ENCODE measurements at places on chromosomes 11 and 22.

DNA sequence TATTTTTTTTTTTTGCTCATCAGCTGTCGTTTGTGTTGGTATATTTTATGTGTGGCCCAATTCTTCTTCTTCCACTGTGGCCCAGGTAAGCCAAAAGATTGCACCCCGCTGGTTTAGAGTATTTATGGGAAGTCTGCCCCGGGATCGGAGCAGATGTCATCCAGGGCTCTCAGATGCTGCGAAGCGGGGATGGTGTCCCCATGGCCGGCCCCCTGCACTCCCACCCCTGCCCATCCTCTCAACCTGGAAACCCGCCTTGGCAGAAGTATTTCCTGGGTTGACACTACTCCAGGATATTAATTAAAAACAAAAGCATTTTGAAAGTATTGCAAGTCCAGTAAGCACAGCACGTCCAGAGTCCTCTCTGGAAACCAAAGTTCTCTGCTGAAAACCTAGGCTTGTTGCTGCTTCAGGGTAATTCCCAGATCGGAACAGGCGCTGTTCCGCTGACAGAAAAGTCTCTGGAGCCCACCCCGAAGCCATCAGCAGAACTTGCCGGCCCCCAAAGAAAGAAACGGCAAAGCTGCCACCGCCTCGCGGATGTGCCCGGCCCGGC, 833 bp downstream of the SCUBE2 start:
- no peak for DNase-seq

- DNase-seq, result no peak
These were observed 81.6 kb downstream of the PDHX start for GRCh38 chr11:34997952-34998528.

DNA sequence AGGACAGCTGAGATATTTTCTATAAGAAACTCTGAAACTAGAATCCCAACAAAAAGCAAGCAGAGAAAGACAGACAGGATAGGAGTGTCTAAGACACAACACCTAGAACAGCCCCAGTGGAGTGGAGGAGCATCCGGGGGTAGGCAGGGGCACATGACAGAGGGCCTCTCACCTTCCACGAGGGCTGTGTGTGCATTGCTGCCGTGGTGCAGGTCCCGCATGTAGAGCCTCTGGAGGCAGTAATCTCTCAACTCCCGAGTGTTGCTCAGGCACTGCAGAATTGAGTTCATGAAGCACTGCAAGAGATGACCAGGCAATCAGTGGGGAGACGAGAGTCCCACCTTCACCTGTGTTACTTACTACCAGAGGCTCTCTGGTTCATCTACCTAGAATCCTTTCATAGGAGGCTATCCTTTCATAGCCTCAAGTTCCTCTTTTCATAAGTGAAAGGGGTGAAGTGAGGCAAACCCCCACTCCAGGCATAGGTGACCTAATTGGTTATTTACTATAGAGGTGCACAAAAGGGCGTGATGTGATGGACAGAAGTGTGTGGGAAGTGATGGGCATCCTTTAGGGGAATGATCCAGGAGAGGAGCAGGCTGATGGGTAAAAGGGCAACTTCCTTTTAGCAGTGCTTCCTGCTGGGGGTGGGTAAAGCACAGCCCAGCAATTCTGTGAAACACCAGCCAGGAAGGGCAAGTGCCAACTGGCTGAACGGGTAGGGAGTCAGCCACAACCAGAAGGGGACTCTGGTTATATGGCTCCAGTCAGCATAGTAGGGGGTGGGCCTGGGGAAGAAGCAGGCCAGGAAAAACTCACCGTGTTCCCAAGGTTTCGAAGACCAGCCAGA, 13.1 kb upstream of the MFRP start:
- DNase-seq, result no peak

GRCh38 chr11:79170321-79170720, 270.5 kb downstream of the TENM4 start:
- no peak for DNase-seq

DNA sequence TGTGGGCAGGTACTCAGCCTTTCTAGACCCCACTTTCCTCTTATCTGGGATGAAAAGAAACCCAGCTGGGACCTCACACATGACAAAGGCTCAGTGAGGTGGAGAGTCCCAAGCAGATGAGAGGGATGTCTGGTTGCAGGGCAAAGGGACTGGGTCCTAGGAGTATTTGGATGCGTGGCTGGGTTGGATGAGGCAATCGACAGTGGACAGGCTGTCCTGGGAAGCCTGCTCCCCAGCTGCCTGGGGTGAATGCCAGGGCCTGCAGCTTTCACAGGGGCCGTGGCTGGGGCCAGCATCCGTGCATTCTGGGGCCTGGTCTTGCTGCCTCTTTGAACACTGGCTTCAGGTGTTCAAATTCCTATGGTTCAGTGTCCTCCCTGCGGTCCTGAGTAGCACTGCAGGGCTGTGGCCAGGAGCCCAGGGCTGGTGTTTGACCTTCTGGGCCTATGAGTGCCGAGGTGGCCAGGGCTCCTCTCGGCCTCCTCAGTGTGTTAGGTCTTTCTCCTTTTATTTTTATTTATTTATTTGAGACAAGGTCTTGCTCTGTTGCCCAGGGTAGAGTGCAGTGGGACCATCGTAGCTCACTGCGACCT, 65.3 kb downstream of the MCM5 start:
- DNase-seq, result no peak

DNA sequence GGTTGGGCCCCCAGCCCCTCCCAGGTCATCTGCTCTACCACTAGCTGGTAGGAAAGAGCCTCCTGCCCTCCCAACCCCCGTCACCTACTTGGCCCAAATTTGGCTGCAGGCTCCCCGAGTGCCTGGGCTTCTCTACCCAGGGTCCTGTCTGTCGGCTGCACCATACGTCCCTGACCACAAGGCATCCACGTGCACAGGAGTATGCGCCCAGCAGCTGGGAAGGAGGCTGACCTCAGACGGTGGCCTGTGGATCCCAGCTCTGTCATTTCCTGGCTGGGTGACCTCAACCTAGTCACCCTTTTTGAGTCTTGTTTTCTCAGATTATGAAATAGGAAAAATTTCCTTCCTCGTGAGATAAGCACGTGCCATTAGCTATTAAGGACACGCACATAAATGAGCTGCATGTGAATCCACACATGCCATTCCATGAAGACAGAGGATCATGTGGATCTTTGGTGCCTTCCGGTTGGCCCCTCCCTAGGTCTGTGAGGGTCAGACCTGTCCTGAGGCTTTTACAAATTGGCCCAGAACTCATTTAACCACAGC, 13.7 kb downstream of the CYB561A3 start:
- no peak for DNase-seq

DNA sequence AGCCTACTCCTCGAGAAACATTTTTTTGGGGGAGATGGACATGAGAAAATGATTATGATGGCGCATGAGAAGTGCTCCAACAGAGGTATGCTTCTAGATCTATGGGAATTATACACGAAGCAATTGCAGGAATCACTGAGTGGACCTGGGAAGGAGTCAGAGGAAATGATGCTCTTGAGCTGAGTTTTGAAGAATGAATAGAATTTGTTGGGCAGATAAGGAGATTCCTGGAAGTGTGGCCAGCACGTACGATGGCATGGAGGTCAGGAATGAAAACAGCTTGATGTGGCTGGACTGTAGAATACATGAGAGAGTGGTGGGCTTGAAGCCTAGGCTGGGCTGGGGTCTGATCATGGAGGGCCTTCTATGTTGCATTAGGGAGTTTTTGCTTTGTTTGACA, 31.7 kb downstream of the ADAMTS15 start:
- DNase-seq, result no peak

GRCh38 chr11:84685976-84686375, 941.2 kb downstream of the DLG2 start:
- no peak for DNase-seq

- no peak for DNase-seq
These were observed 65.1 kb downstream of the C11orf65 start for GRCh38 chr11:108402241-108402640.

DNA sequence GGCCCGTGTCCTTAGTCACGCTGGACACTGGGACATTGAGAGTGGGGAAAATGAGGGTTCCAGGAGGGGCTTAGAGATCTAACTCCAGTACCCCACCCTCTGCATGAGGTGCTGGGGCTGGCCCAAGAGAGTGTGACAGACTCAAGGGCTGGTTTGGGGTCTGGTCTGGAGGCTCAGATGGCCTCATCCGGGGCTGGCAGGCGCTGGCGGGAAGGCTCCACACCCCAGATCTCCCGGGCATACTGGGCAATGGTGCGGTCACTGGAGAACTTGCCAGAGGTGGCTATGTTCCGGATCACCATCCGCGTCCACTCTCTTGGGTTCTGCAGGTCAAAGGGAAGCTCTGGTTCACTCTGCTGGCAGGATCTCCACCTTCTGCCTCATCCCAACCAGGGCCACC, 2.5 kb upstream of the RASGRP2 start:
- DNase-seq, result no peak

GRCh38 chr22:19122752-19123492, 710 bp upstream of the DGCR2 start:
- DNase-seq, result no peak

DNA sequence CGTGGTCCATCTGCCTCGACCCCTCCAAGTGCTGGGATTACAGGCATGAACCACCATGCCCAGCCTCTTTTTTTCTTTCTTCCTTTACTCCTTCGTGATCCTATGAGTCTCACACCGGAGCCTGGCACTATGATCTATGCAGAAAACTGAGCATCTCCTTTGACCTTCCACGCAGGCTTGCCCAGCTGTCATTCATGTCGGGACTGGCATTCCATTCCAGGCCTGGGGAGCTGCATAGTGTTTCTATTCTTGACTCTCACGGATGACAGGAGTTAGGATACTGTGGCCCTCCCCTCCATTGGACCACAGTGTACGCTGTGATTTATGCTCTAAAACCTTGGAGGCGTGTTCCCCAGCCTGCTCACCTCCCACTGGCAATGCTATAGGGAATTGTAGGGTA, 611.8 kb downstream of the BRD1 start:
- DNase-seq, result no peak

GRCh38 chr11:34640050-34640923, 19.4 kb downstream of the EHF start:
- no peak for DNase-seq

Measured in activated naive CD4-positive, alpha-beta T cell treated with anti-CD3 and anti-CD28 coated beads, Interleukin-2, amount 10 ng/mL, durations not matched to agents 7 days and 5 days (primary cell).